C1 segment of cervical spinal cord (tissue), 14 donors: ENCODE measurements at places on chromosomes 2 and 18.

- DNase-seq = no peak
These were observed 15.1 kb downstream of the CLIP4 start for GRCh38 chr2:29130295-29130694.

- DNase-seq = no peak
These were observed 26.5 kb downstream of the LDAH start for GRCh38 chr2:20796374-20796791.

- no peak for DNase-seq
These were observed 911.6 kb downstream of the EPHA4 start for GRCh38 chr2:220660277-220661145.

DNA sequence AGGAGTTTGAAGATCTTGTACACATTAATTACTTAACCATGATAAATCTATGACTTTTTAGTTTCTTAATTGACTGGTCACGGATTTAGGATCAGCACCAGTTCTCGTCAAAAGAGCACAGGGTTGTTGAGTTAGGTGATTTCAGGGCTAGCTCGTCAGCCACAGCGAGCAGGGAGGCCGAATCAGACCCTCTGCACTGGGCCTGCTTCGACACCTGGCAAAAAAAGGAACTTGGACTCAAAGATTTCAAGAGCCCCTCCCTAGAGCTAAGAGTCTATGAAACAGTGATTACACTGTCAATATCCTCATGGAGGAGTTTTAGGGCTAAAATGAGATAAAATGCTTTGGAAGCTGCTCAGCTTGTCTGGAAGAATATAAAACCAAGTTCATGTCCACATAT is 4.6 kb upstream of the SERTAD2 start:
- no peak for DNase-seq

DNA sequence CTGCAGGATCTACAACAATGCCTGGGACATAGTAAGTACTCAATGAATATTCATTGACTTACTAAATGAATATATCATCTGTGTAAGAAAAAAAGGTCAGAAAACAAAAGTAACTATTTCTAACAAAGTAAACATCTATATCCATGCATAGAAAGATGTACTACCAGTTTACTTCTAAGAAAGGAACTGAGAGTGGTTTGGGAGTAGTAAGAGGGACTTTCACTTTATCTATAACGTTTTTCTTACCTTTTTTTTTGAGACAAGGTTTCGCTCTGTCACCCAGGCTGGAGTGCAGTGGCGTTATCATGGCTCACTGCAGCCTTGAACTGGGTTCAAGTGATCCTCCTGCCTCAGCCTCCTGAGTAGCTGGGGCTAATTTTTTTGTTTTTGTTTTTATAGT is 25.7 kb downstream of the DHX57 start:
- no peak for DNase-seq
